ENCODE measurements at places on chromosomes 1 and 21.

DNA sequence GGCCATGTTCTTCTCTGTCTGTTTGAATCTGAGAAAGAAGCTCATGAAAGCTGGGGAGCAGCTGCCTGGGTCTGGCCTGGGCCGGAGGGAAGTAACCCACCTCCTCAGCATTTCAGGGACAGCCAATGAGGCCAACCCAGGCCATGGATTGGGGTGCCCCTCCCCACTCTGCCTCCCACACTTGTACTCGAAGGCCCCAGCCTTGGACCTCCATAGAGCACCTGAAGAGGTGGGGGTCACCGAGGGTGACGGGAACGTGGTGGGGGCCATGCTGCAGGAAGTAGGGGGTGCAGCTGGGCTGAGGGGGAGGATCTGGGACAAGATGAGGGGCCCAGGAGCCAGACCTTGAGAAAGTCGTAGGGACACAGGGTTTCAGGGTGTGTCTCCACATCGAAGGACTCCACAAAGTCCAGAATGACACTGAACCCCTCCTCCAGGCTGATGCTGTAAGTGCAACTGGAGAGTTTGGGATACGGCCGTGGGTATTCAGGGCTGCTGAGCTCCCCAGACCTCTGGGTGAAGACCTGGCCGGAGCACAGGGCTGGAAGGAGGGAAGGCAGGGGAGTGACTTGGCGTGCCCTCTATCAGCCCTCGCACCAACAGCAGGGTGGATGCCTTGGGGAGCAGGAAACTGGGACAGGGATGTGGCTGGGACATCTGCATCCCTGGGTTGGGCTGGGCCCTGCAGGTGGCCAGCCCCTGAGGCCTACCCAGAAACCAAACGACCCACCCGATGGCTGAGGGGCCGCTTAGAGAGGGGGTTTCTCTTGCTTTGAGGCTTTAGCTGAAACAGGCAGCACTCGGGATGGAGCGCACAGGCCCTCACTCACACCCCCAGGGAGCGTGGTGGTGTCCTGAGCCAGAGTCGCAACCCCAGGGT is 3.8 kb downstream of the MASP2 start:
- DNase-seq, result no peak

DNA sequence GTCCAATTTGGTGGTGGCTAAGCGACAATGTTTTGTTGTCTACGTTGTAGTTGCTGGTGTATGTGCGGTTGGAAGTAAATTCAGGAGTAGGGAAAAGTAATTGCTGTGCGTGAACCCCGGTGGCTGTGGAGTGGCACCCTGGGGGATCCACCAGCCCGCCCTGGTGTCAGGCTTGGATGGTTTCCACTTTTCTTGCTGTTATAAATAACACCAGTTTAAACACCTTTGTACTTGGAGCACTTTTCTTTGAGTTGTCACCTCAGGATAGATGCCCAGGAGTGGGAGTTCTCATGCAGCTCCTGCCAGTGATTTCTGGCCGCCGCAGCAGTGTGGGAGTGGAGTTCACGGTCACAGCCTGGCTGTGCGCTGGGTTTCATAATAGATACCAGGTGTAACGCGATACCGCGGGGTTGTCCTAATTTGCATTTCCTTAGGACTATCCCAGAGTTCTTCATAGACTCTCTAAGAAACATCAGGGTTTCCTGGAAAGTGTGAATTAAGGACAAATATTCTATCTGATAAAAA is 12.8 kb upstream of the TMEM200B start:
- no peak for DNase-seq

- DNase-seq, result no peak
Observed at GRCh38 chr1:233518344-233518743, 95.6 kb upstream of the KCNK1 start.

- DNase-seq, result no peak
Observed at GRCh38 chr1:1605724-1606123, 5.8 kb upstream of the FNDC10 start.

DNA sequence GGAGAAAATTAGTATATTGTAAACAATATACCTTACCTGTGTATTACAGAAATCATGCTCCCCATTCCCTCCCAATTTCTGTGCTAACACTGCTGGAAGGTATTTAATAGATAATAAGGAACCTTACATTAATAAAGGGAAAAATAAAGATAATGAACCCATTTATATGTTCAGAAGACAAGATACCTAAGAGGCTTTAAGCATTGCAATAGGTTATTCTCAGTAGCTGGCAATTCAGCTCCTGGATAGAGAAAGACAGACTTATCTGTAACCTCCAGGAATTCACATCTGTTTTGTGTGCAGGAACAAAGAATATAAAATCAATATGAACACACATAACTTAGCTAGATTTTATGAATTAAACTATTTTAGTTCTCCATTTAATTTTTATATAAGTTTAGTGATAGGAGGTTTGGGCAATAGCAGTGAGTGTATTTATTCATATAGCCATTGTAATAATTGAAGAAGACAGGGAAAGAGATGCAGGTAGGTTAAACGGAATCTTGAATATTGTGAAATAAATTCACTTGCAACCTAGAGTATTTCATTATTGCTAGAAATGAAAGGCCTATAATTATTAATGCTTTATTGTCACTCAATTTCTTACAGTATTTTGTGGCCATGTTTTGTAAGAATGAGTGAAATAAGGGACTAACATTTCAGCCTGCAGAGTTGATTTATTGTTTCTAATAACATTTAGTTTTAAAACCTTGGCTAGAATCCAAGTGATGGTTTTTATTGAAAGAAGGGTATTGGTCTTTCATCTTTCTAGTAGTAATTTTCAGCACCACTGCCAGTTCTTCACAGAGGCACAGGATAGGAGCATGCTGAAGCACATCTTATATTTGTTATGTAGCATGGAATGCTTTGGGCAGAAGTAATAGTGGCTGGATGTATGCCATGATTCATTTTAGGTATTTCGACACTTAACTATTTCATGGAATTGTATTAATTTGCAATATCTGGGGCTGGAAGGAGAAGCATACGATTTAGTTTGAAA is 1.5 kb downstream of the XPR1 start:
- DNase-seq, result no peak

DNA sequence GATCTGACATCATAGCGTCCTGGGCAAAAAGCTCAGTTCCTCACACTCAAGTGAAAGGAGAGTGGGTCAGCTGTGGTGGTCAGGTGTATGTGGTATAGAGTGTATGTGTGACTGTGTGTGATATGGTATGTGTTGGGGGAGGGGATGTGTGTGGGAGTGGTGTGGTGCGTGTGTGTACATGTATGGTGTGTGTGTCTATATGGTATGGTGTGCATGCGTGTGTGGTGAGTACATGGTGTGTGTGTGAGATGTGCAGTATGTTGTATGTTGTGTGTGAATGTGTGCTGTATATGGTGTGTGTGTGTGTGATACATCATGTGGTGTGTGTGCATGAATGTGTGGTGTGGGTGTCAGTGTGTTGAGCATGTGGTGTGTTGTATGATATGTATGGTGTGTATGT is 20.9 kb downstream of the FAM3B start:
- no peak for DNase-seq

GRCh38 chr1:224407571-224408293 is 26.9 kb downstream of the WDR26 start:
- DNase-seq, result no peak

Measured in activated T-cell treated with anti-CD3 and anti-CD28 coated beads, Interleukin-2, amount 50 U/mL, for 24 hours (primary cell).